ENCODE measurements at places on chromosomes 7 and 10.

- no peak for DNase-seq
Observed at GRCh38 chr10:35765066-35765527, 123.0 kb upstream of the FZD8 start.

DNA sequence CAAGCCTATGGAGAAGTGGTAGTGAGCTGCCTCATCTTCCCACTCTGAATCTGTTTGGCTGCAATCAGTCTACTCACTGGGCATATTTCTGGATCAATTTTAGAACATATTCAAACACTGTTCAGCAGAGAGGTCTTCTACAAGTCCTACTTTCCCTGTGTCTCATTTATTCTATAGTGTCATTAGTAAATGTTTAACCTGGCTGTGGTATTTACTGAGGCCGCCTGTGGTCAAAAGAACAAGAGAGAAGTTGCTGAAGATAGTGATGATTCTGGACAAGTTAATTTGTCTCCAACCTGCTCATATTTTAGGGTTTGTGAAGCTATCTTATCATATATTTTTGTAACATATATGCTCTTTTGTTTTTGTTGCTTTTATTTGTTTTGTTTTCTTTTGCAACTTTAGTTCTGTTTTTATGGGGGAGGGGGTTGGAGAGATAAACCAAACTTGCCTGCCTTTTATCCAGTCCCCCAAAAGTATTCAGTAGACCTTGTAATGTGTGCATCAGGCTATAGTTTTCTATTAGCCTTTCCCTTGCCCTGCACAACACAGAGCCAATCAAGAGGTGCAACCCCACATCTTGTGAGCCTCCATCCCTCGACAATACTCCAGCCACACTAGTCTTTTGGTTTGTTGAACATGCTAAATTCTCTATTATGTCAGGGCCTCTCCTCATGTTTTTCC, 362.8 kb upstream of the MBL2 start:
- no peak for DNase-seq

DNA sequence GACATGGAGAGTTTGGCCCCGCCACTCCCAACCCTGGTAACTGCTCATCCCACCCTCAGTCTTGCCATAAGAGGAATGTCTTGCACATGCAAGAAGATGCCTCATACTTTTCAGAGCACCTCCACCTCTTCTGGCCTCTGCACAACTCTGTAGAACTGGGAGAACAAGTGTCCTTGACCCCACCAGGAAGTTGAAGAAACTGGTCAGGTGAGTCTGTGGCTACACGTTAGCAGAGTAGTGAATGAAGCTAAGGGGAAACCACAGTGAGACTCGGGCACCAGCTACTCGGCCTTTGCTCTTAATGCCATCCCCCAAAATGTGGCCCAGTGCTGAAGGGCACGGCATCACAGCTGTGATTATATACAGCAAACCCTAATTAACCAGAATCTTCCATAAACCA, 110.1 kb downstream of the ARID5B start:
- DNase-seq, result no peak

DNA sequence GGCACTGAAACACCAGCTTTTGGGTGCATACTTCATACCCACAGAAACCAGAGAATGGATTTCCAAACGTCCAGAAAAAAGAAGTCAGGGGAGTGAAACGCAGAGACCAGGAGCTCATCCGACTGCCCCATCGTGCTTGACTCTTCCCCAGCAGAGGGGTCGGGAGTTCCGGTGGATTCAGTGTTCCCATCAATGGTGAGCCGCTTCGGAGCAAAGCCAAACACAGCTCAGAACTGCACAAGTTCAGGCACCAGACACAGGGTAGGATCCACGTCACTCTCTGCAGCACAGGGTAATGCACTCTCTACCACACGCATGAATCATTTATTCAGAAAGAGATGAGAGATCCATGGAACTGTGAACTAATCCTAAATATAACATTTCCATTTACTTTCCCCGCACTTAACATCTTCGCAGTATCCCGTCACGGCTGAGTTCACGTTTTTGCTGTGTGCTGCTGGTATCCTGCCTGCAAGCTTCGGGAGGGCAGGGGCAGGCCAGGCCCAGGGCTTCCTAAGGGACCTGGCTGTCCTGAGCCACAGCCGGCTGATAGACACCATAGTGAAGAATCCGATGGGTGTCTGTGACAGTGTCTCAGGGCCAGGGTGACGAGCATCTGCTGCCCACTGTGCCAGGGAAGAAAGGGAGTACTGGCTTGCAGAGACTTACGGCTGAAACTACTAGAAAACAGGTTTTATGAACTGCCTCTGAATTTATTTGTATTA, 545.3 kb downstream of the PTPRN2 start:
- DNase-seq, result no peak

DNA sequence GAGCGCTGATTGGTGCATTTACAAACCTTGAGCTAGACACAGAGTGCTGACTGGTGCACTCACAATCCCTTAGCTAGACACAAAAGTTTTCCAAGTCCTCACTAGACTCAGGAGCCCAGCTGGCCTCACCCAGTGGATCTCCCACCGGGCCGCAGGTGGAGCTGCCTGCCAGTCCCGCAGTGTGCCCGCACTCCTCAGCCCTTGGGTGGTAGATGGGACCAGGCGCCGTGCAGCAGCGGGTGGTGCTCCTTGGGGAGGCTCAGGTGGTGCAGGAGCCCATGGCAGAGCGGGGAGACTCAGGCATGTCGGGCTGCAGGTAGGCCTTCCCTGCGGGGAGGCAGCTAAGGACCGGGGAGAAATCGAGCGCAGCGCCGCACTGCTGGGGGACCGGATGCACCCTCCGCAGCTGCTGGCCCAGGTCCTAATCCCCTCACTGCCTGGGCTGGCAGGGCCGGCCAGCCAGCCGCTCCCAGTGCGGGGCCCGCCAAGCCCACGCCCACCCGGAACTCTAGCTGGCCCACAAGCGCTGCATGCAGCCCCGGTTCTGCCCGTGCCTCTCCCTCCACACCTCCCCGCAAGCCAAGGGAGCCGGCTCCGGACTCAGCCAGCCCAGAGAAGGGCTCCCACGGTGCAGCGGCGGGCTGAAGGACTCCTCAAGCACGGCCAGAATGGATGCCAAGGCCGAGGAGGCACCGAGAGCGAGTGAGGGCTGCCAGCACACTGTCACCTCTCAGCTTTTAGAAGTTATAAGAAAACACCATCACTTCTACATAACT, 128.9 kb downstream of the ZNF438 start:
- no peak for DNase-seq
